ENCODE measurements at places on chromosomes 6 and 20.
A peak's percentile ranks its signal among the peaks of the same experiment; 100 is the strongest.

GRCh38 chr6:24933266-24933665, 2.5 kb downstream of the RIPOR2 start:
- no peak for DNase-seq

GRCh38 chr6:37669887-37670437, 27.7 kb downstream of the MDGA1 start:
- DNase-seq = no peak

DNA sequence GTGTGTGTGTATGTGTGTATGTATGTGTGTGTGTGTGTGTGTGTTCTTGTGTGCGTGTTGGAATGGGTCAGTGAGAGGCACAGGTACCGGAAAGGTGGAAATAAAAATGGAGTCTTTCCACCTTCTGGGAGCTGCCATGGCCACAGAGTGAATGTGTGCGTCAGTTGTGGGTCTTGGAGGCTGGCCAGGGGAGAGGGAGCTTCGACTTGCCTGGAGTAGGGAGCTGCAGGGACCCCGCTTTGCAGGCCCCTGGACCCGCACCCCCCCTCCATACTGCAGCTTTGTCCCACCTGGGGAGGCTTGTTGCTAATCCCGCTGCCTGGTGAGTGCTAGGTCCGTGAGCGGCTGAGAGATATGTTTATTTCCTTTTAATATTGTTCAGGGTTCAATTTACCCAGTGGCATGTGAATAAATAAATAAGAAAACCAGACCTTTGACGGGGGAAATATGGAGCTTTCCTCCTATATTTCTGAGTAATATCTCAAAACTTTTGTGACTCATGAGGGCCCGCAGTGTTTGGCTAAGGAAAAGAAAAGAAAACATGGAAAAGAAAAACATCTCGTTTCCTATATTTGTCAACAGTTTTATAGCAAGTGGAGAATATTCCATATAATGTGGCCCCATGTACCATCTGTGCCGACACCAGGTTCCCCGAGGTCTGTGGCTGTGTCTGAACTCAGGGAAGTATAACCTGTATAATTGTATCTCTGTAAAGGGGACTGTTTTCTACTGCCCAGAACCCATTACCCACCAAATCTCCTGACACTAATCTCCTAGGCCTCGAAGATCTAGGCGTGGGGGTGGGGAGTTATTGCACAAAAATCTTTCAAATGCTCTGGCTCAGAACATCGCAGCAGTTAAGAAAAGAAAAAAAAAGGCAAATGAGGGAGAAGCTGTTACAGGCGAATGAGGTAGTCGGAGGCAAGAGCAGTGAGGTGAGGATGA, 24.6 kb upstream of the CCDC167 start:
- DNase-seq = no peak

DNA sequence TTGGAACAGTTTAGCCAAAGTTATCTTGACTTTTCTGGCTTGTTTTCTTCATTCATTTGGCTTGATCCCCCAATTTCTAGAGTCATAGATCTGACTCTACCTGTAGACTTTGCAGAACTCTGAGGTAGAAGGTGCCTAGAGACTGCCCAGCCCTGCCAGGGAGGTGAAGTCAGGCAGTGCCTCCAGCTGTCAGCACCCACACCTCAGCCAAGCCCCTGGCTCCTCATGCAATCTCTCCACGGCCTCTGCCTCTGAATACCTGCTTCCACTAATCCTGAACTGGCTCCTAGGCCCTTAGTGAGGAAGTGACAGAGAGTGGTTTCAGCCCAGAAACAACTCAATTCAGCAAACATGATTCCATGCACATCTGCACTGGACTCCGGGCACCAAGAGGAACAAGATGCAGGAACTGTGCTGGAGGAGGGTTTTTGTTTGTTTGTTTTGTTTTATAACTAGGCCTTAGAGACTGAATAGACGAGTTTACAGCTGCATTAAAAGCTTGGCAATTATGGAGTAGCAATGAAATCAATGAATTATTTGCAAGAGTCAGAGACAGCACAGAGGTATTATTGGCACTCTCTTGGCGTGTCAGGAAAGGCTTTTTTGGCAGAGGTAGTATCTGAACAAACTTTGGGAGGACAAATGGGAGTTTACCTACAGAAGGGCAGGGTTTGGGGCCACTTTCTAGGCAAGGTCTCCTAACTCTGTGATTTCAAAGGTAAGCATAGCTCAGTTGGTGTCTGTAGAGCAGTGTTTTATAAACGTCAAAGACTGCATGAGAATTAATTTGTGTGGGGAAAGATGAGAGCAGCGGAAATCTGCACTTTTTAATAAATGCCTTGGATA, 25.2 kb downstream of the TGM3 start:
- DNase-seq = no peak

- no peak for DNase-seq
Observed at GRCh38 chr6:137122612-137123011, 50.8 kb downstream of the IL22RA2 start.

GRCh38 chr6:11113038-11113437, 1.5 kb upstream of the ERVFRD-1 start:
- no peak for DNase-seq

DNA sequence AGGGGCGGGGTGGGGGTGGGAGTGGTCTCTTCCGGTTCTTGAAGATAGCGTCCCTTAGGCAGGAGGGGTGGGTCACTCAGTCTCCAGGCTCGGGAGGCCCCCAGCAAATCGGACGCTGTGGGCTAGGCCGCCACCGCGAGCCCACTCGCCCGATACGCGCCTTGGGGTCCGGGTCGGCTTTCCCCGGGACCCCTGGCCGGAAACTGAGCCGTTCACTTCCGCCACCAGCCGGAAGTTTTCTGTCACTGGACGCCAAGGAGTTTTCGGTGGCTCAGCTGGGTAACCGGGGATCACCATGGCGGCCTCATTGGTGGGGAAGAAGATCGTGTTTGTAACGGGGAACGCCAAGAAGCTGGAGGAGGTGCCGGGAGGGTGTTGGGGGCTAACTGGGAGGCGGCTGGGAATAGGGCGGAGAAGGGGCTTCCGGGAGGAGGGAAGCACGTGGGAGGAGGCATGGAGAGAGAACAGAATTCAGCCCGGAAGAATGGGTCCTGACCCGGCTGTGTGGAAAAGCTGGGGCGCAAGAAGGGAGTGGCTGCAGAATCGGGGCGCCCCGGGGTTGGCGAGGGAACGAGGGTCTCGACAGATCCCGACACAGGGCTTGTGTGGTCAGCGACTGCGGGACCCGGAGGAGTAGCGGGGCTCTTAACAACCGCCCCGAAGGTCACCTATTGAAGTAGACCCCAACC, at the start of gene ITPA:
Gene ITPA, plus strand, starts transcription at position 242 of the 689 bp plus-strand sequence. Its CDS starts 54 bp downstream, at position 296.
- peak; percentile 74 for DNase-seq

- DNase-seq = no peak
Observed at GRCh38 chr6:147633191-147633590, 124.7 kb downstream of the SAMD5 start.

DNA sequence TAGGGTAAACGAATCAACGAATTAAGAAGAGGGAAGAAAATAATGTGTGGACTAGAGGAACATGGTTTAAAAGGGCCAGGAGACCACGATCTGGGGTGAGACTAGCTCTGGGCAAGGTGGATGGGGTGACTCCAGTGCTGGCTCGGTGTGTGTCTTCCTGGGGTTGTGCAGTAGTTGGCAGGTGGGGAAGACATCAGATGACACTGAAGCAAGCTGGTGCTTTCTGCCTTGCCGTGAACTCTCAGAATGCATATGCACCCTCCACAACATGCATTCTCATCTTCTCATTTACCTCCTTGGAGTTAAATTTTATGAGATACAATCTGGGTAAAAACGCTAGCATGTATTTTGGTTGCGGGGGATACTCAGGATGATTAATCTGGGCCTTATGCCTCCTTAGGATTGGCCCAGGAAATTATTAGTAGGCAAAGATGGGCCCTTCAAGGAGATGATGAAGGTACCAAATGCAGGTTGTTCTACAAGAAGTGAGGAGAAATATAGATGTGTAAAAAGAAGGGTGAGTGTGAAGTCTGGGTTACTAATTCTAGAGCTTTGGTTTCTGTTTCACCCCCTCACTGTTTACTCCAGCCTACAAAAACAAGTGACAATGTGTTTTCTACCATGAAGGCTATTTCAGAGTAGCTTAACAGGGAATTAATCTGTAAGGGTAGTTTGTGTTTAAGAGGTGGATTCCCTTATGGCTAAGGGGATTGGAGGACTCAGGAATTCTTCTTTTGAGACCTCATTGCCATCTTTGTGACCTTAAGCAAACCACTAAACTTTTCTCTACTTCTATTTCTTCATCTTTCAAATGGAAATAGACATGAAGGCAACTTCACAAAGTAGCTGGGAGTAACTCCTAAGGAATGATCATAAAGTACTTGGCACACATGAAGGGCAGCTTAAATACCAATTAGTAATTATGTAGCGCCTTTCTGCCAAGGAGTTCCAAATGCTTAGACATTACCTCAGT, 71.0 kb upstream of the SUPT3H start:
- DNase-seq = no peak

DNA sequence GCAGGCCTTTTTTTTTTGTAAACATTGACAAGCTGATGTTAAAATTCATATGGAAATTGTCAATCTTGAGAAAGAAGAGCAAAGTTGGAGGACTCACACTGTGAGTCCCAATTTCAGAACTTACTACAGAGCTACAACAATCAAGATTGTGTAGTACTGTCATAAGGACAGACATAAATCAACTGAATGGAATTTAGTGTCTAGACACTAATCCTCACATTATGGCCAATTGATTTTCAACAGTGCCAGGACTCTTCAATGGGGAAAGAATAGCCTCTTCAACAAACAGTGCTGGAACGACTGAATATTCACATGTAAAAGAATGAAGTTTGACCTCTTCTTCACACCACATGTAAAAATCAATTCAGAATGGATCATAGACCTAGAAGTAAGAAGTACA, 60.8 kb downstream of the TGM2 start:
- DNase-seq = no peak

DNA sequence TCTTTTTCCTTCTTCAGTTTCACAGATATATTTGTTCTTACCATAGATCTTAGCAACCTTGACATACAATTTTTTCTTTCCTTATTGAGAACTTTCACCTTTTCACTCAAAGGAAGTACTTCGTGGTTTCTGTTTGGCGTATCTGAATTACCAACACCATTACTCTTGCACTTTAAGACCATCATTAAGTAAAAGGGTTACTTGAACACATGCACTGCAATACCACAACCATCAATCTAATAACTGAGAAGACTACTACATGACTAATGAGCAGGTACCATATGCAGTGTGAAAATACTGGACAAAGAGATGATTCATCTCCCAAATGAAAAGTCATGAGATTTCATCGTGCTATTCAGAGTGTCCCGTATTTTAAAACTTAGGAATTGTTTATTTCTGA, 21.7 kb upstream of the SENP6 start:
- peak; percentile 12 for DNase-seq

GRCh38 chr6:147400968-147401367, 107.5 kb upstream of the SAMD5 start:
- DNase-seq = no peak

GRCh38 chr6:155690820-155691219, 235.2 kb upstream of the NOX3 start:
- DNase-seq = no peak

DNA sequence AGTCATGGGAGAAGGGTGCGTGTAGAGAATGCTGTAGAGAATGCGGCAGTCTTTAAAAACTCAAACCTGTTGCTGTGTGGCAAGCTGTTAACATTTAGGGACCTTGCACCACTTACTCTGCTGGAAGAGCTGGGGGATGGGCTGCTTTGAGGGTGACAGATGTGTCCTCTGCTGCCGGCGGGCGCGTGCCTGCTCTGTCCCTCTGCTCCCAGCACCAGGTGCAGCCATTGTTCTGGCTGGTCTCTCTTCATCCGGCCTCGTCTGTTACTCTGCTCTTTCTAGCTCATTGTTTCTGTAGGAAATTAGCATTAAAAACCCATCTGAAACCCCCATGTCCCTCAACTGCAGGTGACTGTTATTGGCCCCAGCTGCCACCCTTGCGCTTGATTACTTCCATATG, 78.5 kb downstream of the CBFA2T2 start:
- DNase-seq = no peak

DNA sequence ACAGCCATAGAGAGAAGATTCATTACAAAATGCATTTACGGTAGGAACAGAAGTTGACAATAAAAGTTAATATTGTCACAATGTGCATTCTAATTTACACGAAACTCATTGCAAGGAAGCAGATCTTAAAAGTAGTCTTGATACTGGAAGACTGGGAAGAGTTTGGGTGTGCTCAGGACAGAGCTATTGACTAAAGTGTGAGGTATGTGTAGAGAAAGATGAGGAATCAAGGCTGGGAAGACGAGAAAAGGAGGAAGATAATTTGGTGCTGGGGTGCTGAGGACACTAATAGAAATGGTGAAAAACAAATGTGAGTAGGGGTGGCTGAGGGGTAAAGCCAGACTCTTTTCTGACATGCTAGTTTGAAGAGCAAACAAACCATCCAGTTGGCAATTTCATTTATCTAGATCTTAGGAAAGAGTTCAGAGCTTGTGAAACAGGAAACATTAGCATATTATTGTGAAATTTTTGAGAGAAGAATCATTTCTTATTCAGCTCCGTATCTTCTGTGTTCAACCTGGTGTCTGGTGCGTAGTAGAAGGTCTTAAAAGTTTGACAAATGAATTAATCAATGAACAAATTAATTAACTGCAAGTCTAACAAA, 72.7 kb downstream of the ELOVL4 start:
- no peak for DNase-seq

- no peak for DNase-seq
Observed at GRCh38 chr6:170084166-170084730, 206.6 kb downstream of the DLL1 start.

DNA sequence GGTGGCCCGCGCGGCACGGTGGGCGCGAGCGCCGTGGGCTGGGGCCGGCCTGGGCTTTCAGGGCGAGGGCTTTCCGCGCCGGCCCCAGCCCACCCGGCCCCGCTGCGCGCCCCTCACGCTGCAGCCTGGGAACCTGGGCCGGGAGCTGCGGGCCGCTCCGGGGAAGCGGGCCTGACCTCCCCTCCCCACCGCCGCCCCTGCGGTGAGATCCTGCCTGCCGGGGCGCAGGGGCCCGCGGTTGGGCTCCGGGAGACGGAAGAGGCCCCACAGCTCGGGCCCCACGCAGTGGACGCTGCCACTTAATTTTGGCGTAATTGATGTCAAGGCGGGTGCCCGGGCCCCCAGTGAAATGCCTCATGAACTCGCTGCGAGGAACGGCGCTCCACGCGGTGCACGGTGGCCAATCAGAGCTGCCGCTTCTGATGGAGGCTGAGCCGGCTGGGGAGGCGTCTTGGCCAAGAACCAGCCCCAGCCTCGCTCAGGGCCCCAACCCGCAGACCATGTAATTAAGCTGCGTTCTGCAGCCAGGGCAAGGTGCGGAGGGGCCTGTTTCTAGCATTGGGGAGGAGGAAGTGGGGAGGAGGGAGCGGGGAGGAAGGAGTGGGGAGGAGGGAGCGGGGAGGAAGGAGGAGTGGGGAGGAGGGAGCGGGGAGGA, 96.1 kb upstream of the BHLHE23 start:
- DNase-seq = peak; percentile 66

Measured in CD4-positive, alpha-beta T cell (primary cell).